ENCODE measurements at places on chromosomes 6 and 20.

GRCh38 chr6:50734488-50734887 lies 21.2 kb downstream of the TFAP2D start:
- DNase-seq: no peak

- DNase-seq: no peak
Observed at GRCh38 chr6:26300043-26300331, 65.0 kb upstream of the BTN3A2 start.

DNA sequence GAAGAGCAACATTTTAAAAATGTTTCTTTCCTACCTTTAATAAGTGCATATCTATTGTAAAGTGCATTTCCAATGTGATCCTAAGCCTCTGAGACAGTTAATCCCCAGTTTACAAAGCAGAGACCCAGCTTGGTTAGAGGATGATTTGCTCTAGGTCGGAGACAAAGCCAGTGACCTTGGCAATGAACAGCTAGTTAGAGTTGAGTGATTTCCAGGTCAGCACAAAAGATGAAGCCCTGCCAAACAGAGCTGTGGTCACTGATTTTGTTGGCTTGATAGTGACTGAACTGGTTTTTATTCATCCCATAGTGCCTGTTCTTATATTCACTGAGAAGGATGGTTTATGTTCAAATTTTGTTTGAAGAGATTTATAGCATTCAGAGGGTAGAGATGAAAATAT lies 56.6 kb upstream of the CD83 start:
- no peak for DNase-seq

GRCh38 chr20:54479138-54479906 lies 3.9 kb downstream of the DOK5 start:
- peak; percentile 10 for DNase-seq

GRCh38 chr20:4894409-4894808 lies 106.9 kb downstream of the SLC23A2 start:
- DNase-seq: no peak

- DNase-seq: no peak
Observed at GRCh38 chr6:47118611-47119010, 76.5 kb upstream of the ADGRF1 start.

DNA sequence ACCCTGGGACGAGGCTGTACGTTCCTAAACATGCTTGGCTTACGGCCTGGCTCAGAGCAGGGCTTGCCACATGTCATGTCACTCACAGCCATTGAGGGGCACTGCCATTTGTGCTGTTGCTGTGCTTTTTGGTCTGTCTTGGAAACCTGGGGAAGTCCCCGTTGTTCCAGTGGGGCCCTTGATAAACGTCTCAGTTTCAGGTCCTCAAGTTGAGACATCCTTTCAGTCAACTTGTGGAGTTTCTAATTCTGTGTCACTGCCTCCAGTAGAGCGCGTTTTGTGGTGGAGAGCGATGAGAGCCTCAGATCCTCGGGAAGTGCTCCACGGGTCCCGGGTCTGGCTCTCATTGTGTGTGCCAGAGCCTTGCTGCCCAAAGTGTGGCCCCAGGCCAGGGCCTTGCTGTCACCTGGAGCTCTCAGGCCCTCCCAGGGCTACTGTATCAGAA lies 43.0 kb upstream of the CCR6 start:
- peak; percentile 85 for DNase-seq

- DNase-seq: peak; percentile 1
Observed at GRCh38 chr6:162726947-162727321, 632 bp downstream of the PRKN start.

GRCh38 chr6:157025437-157025836 lies 248.3 kb downstream of the ARID1B start:
- DNase-seq: no peak

DNA sequence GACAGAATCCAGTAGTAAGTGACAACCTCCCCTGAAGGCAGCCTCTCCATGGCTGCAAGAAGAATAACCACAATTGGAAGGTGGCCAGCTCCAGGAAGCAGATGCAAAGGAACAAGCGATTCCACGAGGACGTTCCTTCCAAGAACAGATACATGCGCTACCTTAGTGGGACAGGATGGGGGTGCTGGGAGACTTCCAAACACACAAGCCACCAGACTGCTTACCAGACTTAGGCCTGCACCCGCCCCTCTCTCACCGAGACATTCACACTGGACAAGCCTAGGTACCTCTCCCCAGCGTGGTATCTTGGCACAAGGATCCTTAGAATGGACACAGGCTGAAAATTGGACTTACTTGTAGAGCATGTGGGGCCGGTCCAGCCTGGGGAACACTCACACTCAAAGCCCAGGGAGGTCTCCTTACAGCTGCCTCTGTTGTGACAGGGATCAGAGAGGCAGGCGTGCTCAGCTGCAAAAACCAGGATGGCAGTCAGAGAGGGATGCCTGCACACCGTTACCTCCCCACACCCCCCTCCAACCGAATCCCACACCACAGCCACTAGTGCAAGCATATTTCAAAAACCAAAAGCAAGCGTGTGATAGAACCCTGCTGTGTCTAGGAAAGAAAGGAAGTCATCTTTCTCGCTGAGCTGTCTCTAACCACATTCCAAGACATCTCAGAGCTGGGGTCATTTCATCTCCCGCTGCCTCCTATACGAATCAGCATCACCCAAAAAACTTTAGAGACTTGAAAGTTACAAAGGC lies 22.4 kb downstream of the JAG1 start:
- DNase-seq: no peak

DNA sequence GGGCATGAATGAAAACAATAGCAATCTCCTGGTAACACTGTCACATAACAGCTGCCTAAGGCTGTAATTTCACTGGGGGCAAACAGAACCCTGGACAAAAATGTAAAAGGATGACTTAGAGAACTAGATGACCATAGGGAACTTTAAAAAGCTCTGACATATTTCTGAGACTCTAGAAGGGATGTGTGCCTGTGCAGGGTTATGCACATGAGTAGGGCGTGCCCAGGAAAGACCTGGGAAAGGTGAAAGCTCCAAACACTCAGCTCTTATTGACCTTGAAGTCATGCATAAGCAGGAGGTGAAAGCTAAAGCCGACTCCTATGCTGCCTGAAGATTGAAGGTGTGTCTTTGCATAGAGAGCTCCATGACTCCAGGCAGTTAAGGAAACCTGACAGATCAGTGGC lies 118.4 kb upstream of the BTBD3 start:
- no peak for DNase-seq

GRCh38 chr6:32432050-32432450 lies 7.6 kb upstream of the HLA-DRA start:
- DNase-seq: peak; percentile 34

GRCh38 chr6:166258854-166259276 lies 49.3 kb downstream of the PRR18 start:
- DNase-seq: peak; percentile 69

- no peak for DNase-seq
Observed at GRCh38 chr20:44411020-44411756, 55.7 kb downstream of the HNF4A start.

DNA sequence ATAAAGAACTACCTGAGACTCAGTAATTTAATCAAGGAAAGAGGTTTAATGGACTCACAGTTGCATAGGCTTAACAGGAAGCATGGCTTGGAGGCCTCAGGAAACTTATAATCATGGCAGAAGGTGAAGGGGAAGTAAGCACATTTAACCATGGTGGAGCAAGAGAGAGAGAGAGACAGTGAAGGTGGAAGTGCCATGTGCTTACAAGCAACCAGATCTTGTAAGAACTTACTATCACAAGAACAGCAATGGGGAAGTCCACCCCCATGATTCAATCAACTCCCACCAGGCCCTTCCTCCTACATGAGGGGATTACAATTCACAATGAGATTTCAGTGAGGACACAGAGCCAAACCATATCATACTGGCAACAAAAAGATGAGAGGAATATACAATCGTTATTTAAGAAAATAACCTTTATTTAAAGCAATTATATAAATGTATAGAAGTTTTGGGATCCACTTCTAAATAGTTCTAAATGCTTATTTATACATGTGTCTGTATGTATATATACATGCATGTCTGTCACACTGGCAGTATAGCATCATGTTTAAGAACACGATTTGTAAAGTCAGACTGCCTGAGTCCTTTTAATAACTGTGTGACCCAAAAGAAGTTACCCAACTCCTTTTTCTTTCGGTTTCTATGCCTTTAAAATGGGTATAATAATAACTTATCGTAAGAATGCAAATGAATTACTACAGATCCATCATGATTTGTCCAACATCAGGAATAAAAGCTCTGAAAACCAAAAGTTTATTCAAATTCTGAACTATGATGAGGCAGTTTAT lies 255.7 kb upstream of the THEMIS start:
- DNase-seq: no peak
